ENCODE measurements at places on chromosomes 13 and 19.

DNA sequence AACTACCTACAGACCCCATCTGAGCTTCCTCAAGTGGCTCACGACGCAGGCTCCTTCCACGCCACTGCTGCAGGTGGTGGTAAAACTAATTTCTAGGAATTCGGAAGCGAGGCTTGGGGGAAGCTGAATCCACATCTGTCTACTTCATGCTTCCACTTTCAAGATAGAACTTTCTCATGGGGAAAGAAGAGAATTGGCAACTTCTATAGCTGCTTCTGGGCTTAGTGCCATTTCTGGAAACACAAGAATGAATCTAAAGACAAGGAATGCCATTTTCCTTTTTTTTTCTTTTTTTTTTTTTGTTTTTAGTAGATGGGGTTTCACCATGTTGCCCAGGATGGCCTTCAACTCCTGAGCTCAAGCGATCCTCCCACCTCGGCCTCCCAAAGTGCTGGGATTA is 2.8 kb upstream of the NLRP12 start:
- DNase-seq = no peak

DNA sequence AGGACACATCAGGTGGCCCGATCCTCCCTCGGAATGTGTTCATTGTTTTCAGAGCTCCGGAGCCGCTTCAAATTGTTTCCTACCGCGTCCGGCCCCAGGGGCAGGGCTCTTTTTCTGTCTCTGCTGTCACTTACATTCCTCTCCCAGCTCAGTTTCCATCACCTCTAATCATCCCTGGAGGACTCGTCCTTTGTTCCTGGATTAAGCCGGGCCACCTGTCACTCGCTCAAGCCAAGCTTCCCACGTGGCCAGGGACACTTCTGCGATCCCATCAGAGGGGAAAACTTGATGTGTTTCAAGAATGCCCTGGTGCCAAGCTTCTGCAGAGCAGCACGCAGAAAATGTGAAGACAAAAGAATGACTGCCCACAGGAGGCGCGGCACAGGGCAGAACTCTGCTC is 13.5 kb downstream of the IL17D start:
- DNase-seq = no peak

DNA sequence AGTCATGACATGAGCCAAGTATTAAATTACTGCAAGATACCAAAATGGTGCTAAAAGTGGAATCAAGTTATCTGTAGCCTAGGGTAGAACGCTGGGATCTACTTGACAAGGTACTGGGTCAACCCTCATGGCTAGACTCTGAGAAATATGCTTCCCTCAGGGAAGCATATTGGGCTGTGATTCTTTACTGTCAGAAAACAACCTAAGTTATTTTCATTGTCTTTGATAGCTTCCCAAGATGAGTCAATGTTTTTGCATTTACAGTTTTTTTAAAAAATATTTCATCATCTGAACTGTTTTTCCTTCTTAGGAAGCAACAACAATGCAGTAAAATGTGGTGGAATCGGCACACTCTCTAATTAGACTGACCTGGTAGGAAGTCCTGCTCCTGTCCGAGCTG is 218.0 kb downstream of the RGCC start:
- DNase-seq = no peak

DNA sequence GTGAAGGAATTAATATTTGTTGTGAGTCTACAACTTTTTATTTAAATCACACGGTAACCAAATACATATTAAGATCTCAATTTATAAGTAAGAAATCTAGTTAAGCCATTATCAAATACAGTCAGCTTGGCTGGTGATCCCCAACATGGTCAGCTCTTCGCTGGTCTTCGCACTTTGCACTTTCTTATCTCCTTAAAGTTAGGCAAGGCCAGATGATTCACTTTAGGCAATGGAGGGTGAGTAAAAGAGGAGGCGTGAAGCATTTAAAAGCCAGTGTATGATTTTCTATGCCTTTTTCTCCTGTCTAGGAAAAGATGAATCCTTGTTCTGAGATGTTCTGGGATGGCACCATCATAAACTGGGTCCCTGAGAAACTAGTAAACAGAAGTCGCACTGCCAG is 793.7 kb upstream of the ARGLU1 start:
- no peak for DNase-seq

GRCh38 chr13:84405286-84405685 is 523.0 kb upstream of the SLITRK1 start:
- DNase-seq = no peak

DNA sequence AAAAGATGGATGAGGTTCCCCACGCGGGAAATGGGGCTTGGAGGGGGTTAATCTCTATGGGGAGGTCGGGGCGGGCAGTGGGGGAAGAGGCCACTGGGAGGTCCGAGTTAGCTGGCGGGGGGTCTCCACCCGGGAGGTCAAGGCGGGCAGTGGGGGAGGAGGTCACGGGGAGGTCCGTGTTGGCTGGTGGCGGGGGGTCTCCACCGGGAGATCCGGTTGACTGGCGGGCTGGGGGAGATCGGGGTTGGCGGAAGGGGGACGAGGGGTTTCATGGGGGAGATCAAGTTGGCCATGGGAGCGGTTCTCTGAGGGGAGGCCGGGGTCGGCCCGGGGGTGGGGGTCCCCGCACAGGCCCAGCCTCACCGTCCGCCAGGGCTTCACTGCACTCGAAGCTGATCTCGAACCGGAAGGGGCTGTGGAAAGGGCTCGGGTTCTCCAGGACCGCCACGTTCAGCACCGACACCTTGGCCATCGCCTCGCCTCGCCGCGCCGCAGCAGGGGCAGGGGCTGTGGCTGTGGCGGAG is 342 bp downstream of the ASF1B start:
- no peak for DNase-seq

DNA sequence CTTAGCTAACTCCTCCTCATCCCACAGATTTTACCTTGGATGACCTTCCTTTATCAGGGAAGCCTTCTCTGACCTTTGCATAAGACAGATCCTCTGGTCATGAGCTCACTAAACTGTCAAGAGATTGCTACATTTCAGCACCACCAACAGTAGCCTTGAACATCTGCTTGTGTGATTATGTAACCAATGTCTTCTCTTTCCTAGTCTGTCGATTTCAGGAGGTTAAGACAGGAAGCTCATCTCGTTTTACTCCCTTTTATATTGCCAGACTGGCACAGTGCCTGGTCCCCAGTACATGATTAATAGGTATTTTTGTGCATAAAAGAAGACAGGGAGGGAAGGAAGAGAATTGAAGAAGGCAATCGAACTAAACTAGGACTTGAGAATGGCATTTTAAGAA is 1697.7 kb downstream of the EFNB2 start:
- DNase-seq = no peak

DNA sequence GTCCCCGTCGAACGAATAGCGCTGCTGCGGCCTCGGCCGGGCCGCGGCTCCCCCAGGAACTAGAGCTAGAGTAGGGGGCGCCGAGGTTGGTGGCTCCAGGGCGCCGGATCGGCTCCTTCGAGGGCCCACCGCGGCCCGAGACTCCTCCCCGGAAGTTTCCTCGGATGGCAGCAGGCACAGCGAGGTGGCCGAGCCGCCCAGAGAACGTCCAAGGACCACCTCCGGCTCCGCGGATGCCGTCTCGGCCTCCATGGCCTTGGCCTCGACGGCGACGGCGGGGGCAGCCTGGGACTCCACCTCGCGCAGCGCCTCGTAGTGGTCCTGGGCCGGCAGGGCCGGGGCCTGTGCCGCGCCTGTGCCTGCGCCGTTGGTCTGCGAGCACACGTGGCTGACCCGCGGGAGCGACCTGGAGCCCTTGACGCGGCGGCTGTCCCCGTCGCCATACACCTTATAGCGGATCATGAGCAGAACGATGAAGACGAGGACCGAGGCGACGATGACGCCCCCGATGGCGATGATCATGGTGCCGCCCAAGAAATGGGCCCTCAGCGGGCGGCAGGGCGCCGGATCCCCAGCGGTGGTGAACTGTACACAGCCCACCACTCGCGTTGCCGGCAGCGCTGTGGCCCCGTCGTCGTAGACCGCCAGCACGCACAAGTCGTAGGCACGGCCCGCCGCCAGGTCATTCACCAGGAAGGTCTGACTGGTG is 11.8 kb downstream of the IFNL1 start:
- no peak for DNase-seq

DNA sequence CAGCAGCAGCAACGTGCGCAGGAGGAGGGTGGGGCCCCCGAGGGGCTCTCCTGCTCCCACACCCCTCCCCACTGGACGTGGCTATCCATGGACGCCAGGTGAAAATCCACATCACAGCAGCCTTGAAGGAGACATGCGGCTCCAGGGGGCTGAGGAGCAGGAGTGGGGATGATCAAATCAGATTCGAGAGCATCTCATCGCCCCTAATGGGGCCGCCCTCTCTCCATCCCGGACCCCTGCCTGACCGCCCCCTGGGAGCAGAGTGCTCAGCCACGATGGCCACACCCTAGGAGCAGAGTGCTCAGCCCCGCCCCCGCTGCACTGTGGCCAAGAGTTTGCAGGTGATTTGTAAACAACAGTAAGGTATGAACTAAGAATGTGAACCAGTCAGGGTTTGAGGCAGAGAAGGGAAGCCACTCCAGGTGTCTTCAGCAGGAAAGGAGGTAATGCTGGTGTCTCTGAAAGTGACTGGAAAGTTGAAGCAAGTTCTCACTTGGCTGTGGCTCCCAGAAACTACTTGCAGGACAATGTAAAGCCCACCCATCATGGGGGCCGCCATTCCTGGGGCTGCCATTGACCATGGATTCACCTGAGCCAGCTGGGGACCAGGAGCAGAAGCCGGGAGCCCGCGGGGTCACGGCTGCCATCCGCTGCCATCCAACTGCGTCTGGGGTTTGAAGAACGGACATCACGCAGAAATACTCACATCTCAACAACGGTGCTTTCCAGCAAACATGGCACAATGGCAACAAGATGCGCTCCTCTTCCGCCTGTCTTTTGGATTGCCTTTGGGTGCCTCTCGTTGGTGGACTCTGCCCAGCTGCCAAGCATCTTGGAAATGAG is 71.8 kb downstream of the SPACA7 start:
- no peak for DNase-seq

- no peak for DNase-seq
These were observed 207.0 kb downstream of the NALCN start for GRCh38 chr13:101209206-101209893.

Data from stimulated activated CD8-positive, alpha-beta memory T cell treated with anti-CD3 and anti-CD28 coated beads, Interleukin-15, amount 100 ng/mL, for 24 hours (primary cell).